Posterior cingulate gyrus (tissue), 11 donors: ENCODE measurements at places on chromosomes 2 and 18.

GRCh38 chr2:142918624-142919023 lies 41.2 kb downstream of the KYNU start:
- DNase-seq = no peak

GRCh38 chr18:25126751-25127150 lies 225.2 kb downstream of the ZNF521 start:
- no peak for DNase-seq

- no peak for DNase-seq
Observed at GRCh38 chr2:70962885-70963878, 15.2 kb upstream of the ANKRD53 start.

GRCh38 chr2:144331674-144332355 lies 188.1 kb downstream of the ZEB2 start:
- DNase-seq = peak; percentile 69

- peak; percentile 45 for DNase-seq
Observed at GRCh38 chr2:219308142-219309101, 779 bp downstream of the PTPRN start.

- no peak for DNase-seq
Observed at GRCh38 chr2:170462433-170463205, 252.5 kb upstream of the SP5 start.

- no peak for DNase-seq
Observed at GRCh38 chr2:113076954-113077669, 9.3 kb downstream of the IL1F10 start.

DNA sequence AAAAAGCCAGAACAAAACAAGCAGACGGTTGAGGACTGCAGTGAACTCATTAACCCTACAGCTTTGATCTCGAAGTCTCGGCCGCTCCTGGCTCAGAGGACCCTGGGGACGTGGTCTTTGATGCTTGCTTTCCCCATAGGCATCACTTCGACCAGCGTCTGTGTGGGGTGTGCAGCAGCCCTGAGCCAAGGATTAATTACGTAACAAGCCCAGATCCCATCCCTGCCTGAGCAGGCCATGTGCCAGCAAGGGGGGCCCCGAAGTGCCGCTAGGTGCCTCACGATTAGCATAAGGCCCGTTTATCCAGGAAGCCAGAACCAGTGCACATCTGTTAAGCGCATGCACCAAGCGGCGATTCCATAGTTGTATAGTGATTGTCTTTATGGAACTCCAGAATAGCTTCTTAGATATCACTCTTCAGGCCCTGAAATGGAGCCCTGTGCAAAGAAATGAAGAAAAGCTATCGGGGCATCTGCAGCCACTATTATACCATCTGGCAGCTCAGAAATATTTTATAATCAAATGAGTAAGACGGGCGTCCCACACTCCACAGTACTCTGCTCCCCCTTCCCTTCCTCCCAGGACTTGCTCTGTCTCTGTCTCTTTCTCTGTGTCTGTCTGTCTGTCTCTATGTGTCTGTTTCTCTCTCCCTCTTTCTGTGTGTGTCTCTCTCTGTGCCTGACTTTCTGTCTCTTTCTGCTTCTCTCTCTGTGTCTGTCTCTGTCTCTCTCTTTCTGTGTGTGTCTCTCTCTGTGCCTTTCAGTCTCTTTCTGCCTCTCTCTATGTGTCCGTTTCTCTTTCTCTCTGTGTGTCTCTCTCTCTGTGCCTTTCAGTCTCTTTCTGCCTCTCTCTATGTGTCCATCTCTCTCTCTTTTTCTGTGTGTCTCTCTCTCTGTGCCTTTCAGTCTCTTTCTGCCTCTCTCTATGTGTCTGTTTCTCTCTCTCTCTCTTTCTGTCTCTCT lies 41.7 kb downstream of the HPCAL1 start:
- peak; percentile 70 for DNase-seq

GRCh38 chr2:42826231-42826630 lies 33.8 kb upstream of the HAAO start:
- no peak for DNase-seq

DNA sequence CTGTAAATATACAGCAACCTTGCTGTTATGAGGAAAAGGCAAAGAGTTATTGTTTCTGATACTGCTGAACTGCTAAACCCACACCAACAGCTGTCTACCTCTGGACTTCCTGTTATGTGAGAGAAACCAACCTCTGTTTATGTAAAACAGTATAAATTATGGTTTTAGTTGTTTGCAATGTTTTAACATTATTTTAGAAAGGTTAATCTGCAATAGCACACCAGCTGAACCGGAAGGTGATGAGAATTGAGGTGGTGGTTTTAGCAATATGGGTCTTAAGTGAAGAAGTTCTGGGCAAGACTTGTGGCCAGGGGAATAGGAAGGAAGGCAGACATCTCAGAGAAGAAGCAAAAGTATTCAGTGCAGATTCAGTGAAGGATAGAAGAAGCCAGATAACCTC lies 237.8 kb downstream of the PLCL1 start:
- DNase-seq = no peak

DNA sequence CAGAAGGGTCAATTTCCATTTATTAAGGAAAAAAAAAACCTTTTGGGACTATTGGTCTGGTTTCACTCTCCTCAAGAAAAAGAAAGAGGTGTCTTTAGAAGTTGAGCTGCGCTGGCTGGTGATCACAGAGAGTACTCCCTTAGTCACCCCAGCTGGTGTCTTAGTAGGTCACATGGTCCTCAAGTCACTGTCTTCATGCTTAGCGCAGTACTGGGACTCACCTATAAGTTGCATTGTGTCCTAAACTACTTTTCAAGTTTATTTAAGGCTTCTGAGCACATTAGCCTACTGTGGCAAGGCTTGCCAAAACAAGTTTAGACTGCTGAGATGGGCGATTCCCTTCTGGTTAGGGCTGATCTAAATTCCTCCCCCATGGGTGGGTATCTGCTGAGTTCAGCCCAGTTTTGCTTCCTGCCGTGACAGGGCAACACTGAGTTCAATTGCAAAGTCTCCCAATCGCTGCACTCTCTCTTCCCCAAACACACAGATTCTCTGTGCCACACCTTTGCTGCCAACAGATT lies 824.9 kb upstream of the CRIM1 start:
- no peak for DNase-seq

DNA sequence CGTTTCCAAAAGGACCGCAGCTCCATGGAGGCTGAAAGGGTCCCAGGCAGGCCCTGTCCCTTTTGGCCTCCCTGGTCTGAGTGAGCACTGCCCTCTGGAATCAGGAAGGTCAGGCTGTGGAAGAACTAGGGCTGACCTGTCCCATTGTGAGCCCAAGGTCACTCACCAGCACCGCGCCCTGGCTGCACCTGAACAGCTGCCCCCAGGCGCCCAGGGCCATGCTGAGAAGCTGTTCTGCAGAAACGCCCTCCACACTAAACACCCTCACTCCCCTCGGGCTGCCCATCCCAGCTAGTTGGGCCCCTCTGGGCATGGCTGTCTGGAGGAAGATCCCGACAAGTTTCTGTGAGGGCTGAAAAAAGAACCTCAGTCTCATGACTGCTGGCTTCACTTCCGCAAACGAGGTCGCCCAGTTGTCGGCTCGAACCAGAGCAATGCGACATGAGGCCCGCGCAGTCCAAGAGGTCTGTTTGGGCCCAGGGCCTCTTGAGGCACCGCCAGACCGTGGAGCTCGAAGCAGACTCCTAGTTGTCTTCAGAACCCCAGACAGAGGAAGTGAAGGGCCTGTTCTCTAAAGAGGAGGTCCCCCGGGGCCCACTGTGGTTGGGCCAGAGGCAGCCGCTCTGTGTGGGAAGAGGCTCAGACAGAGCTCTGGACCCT lies 64.4 kb downstream of the INPP5D start:
- no peak for DNase-seq

DNA sequence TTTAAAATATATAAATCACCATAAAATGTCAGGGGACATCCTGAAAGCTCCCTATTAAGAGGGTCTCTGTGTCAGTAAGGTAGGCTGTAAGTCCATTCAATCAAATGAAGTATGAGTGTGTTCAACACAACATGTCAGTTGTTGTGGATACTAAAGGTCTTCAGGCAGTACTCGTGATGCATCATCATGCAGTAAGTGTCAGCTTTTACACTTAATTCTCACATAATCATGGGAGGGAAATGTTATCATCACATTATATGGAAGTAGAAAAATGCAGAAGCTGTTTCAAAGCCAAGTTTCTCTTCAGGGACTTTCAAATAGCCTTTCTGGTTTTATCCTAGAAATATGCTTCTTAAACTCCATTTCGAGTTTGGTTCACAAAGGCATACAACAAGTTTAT lies 477.1 kb upstream of the ID2 start:
- DNase-seq = no peak

DNA sequence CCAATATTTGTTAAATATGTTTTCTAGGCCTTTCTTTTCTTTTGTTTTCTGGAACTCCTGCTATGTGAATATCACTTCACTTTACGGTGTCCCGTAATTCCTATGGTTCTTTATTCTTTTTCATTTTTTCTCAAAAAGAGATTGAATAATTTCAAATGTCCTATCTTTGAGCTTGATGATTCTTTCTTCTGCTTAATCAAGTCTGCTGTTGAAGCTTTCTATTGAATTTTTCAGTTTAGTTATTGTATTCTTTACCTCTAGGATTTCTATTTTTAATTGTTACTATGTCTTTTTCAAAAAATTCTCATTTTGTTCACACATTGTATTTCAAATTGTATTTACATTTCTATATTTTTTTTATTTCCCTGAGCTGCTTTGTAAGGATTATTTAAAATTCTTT lies 45.5 kb upstream of the COL3A1 start:
- DNase-seq = no peak

- no peak for DNase-seq
Observed at GRCh38 chr18:6885992-6886796, 156.7 kb downstream of the ARHGAP28 start.

- DNase-seq = no peak
Observed at GRCh38 chr2:136207030-136207623, 89.2 kb upstream of the CXCR4 start.

- DNase-seq = no peak
Observed at GRCh38 chr18:72652990-72653593, 109.0 kb upstream of the CBLN2 start.

- DNase-seq = no peak
Observed at GRCh38 chr18:10168477-10168876, 254.7 kb downstream of the VAPA start.

DNA sequence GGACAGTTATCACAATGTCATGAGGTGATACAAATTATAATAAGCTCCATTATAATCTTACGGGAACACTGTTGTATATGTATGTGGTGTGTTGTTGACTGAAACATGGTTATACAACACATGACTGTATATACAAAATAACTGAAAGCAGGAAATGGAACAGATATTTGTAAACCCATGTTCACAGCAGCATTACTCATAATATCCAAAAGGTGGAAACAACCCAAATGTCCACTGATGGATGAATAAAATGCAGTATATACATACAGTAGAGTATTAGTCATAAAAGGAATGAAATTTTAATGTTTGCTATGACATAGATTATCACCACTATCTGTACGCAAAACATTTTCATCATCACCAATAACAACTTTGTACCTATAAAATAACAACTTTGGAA lies 107.3 kb downstream of the USP34 start:
- DNase-seq = no peak

DNA sequence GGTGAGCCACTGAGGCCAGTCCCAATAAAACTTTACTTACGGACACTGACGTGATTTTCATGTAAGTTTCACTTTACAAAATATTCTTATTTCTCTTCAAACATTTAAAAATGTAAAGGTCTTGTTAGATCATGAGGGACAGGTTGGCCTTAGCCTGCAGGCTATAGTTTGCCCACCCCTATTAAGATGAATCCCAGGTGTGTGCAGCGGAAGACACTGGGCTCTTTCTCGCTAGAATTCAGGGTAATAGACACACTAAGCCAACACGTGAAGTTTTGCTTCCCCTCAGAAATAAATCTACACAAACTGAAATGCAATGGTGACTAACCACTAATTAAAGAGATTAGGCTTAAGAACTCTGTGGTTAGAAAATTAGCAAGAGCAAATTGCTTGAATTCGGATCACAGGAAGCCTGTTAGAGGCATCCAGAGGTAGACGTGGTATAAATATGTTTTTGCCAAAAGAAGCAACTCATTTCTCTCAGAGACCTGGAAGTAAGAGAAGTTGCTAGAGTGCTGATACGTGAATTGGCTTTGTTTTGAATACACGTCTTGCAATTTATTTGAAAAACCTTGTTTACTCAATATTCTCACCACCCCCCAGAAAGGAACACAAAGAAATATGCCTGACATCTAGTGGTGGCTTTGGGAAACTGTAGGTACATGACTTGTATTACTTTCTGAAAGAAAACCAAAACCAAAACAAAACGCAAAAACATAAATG lies 151.6 kb downstream of the DTNB start:
- no peak for DNase-seq

DNA sequence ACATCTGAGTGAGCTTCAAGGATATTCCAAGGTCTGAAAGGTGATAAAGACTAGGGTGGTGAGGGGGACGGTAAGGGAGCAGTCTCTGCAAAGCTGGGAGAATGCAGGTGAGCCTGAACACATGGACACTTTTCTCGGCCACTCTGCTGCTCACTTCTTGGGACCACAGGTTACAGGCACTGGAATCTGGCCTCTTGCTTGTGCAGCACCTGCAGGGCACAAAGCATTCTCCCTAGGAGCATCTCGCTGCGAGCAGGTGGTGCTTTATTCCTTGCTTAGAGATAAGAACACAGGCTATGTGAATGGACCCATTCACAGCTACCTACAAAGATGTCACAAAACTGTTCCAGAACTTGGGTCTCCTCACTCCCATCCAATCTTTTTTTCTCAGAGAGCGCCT lies 153.2 kb downstream of the DDX1 start:
- DNase-seq = no peak

DNA sequence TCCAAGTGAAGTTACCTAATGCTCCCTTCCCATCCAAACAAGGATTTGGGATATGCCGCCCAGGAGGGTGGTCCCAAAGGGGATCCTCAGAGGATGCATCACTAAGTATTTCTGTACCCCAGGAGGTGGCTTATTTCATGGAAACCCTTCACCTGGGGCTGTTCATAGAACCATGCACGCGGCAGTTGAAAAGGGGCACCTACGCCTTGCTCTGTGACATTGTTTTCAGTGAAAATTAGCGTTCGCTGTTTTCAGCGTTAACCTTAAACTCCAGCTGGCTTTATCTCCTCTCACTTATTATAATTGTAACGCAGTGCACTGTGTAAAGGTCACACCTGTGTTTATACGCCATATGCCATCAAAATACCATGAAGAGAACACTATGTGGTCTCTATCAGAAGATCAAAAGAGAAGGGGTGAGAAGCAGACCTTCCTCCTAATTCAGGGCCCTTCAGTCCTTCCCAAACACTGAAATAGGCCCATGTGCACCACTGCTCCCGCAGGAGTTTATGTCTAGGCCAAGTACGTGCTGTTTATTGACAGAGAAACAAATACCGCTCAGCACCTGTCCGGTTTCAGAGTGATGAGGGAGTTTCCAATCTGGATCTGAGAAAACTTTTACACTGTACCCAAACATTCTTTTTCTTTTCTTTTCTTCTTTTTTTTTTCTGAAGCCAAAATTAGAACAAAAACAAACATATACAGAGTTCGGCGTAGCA lies 162.1 kb downstream of the BCL2 start:
- no peak for DNase-seq

- DNase-seq = no peak
Observed at GRCh38 chr2:130355172-130355577, 681 bp upstream of the PTPN18 start.

DNA sequence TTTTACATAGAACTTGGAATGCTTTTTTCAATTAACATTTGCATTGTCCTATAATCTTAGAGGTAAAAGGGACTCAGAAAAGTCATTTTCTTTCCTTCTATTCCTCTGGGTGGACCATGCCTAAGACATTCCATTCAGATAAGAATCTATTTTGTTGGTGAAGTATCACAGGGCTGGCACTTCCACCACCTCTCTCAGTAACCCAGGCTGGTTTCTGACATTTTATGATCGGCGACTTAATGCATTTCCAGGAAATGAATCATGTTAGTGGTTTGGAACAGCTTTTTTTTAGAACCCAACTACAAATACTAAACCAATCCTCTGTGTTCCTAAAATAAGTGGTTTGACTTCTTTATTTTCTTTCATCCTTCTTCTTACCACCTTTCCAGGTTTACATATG lies 27.0 kb downstream of the GAD1 start:
- DNase-seq = no peak
